ENCODE measurements at places on chromosomes 11 and 22.

DNA sequence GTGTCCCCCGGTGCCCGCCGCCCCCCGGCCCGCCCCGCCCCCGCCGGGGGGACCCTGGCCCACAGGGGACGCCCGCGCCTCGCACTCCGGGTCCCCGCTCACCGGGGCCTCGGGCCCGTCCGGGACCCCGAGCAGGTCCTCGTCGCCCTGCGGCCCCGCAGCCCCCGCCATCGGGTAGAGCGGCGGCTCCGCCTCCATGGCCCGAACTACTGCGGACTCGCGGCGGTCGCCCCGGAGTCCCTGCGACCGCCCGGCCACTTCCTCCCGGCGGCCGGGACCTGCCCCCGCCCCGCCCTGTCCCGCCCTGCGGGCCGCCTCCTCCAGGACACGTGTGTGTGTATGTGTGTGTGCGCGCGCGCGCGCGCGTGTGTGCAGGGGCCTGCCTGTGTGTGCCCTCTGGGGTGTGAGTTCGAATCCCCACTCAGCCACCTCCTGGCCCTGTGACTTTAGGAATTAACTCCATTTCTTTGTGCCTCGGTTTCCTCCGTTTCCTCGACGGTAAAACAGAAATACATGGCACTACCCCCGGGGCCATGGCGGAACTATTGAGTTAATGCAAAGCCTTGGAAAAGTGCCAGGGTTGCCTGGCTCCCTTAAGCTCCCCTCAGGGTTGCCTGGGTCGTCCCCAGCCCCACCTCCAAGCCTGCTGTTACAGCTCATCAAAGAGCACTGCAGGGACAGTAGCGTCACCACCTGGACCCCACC, at the start of gene UNC93B1:
Gene UNC93B1, minus strand, starts transcription at position 252 of the 705 bp plus-strand sequence. Its CDS starts 54 bp downstream, at position 198.
- peak; percentile 92 for DNase-seq

GRCh38 chr11:17558916-17559315, 11.9 kb downstream of the OTOG start:
- no peak for DNase-seq

DNA sequence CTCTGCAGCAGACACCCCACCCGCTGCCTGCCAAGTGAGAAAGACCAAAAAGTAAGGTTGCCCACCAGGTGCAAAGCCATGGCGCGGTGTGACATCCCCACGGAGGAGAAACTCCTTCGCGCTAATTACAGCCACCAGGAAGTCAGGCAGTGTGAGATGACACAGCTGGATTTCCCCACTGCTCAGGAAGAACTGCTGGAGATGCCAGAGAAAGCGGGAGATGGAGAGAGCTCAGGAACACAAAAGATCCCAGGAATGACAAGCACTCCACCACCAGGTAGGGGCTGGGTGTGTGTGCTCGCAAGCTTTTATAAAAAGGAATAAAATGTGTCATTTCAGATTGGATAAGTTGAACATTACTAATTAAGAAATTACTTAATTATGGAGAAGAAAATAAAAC, 292.7 kb downstream of the OPCML start:
- no peak for DNase-seq

DNA sequence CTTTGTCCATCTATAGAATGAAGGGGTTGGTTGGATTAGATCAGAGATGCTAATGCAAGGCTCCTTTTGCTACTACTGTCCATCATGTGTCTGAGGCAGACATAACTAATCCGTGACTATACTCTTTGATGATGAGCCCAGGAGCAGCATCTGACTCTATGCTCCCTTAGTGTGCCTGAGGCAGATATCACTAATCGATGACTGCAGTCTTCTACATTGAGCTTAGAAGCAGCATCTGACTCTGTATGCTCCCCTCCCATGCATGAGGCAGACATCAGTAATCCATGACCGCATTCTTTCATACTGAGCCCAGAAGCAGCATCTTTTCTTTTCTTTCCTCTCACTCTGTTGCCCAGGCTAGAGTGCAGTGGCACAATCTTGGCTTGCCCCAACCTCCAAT, 4.2 kb downstream of the TCN2 start:
- DNase-seq: no peak

GRCh38 chr11:95788921-95789505, 569 bp downstream of the FAM76B start:
- peak; percentile 57 for DNase-seq

DNA sequence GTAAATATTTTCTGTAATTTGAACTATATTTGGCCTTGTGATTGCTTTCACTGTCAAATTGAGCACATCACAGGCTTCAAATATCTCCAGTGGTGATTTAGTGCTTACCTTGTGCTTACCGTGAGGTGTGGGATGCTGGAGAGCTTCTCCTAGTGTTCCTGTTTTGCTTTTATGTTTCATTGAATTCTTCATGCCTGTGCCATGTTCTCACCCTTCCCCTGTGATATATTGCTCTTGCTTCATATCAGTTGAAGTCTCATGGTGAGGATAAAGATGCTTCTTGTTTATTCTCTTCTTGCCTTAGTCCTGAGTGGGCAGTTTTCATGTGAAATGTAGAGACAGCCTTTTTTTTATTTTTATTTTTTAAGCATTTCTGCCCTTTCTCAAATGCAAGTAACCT, 198.0 kb upstream of the PDGFD start:
- no peak for DNase-seq

- no peak for DNase-seq
Measured at GRCh38 chr11:14812757-14813156, 79.3 kb downstream of the CYP2R1 start.

GRCh38 chr22:30297991-30298701, 8.8 kb upstream of the CASTOR1 start:
- DNase-seq: no peak

- DNase-seq: no peak
Measured at GRCh38 chr11:22764735-22765134, 64.9 kb downstream of the SVIP start.

GRCh38 chr11:77046060-77046501, 11.9 kb downstream of the B3GNT6 start:
- DNase-seq: peak; percentile 74

GRCh38 chr11:46267930-46268329, 9.5 kb upstream of the CREB3L1 start:
- DNase-seq: no peak

GRCh38 chr11:103842795-103843194, 193.6 kb upstream of the DDI1 start:
- DNase-seq: no peak

DNA sequence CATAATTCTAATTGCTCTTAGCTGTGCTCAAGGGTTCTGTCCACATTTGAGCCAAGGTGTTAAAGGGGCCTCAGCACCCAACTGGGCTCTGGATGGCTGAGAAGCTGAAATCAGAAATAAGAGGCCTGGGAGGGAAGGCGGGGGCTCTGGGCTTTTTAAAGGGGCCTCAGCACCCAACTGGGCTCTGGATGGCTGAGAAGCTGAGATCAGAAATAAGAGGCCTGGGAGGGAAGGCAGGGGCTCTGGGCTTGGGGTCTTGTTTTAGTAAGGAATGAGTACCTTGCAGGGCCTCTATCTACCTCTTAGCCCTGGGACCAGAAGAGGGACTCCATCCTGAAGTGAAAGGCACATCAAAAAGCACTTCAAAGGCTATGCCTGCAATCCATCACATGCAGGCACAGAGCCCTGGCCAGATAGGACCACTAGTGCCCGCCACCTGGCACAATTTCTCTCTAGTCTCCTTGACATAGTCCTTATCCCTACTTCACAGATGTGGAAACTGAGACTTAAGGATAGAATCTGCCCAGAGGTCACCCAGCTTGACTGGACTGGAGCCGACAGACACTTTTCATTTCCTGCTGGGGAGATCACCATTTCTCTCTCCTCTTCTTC, 35.6 kb downstream of the DKK3 start:
- no peak for DNase-seq

DNA sequence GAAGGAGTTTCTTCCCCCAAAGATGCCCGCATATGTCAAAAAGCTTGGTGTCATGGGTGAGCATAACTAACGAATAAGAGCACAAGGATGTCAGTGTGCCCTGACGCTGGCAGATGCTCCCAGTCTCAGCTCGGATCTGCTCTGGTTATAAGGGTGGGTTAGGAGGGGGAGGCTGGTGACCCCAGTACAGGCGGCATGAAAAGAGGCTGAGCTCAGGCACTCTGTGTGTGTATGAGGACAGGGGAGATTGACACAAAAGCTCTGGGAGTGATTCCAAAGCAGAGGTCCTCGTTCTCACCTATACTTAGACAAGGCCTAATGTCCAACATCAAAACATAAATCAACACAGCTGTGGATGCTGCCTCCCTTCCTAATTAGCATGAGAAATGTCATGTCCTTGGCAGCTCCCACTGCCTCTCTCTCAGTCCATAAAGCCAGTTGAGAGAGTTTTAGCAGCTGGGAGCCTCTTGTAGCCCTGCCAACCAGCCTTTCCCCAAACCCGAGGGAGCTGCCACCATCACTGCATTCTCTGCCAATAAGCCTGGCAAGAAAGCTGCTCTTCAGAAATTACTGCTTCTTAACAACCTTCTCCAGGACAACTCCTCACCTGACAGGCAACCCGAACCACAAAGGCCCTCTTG, 59.8 kb downstream of the SC5D start:
- DNase-seq: no peak

GRCh38 chr11:55714982-55715888, 53.2 kb downstream of the OR4C6 start:
- no peak for DNase-seq

DNA sequence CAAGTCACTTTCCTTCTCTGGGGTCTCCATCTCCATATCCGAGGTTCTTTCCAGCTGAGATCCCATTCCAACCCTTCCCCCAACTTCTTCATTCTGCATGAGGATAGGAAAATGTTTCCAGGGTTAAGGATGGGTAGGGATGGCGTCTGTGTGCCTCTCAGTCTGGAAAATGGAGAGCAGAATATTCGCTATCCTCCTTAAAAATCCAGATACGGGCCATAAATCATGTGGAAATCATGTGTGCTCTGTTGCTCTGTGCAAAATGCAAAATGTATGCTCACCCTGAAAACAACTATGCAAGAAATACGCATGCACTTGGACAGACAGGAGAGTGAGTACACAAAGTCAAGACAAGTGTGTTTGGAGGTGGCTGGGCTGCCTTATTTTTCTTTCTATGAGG, 3.2 kb downstream of the CREB3L1 start:
- DNase-seq: no peak

DNA sequence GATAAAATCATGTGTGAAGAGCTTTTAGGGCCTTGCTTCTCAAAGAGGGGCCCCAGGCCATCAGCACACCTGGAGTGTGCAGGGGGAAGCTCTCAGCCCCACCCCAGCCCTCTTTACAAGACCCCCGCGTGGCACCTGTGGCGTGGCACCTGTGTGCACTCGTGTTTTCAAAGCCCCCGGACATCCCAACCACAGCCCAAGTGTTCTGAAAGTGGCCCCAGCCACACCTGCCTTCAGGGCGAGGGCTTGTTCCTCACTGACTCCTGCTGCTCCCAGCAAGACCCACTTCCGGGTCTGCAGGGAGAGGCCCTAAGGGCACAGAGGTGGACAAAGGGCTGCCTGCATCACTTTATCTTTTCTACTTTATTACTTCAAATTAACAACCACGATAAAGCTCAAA, 17.5 kb upstream of the TMEM184B start:
- DNase-seq: no peak

DNA sequence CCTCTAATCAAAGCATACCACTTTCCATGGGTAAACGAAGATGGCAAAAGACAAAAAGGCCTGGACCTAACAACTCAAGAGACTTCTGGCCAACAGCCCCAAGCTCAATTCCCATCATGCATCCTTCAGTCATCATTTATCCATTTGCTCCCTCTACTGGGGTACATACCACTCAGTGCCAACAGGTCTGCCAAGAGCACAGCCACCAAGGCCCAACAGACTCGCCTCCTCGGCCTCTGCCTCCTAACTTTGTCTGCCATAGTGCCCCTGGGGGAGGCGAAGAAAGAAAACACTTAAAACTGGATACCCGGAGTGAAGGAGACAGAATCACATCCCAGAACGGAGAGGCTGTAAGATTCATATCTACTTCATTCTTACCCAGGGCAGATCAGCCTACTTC, 1.1 kb downstream of the HYOU1 start:
- DNase-seq: peak; percentile 32

- DNase-seq: no peak
Measured at GRCh38 chr11:7974668-7975067, 9.4 kb upstream of the NLRP10 start.

GRCh38 chr22:45757068-45757467, 85.4 kb downstream of the ATXN10 start:
- DNase-seq: no peak

GRCh38 chr22:20519558-20519957, 12.1 kb downstream of the MED15 start:
- no peak for DNase-seq

DNA sequence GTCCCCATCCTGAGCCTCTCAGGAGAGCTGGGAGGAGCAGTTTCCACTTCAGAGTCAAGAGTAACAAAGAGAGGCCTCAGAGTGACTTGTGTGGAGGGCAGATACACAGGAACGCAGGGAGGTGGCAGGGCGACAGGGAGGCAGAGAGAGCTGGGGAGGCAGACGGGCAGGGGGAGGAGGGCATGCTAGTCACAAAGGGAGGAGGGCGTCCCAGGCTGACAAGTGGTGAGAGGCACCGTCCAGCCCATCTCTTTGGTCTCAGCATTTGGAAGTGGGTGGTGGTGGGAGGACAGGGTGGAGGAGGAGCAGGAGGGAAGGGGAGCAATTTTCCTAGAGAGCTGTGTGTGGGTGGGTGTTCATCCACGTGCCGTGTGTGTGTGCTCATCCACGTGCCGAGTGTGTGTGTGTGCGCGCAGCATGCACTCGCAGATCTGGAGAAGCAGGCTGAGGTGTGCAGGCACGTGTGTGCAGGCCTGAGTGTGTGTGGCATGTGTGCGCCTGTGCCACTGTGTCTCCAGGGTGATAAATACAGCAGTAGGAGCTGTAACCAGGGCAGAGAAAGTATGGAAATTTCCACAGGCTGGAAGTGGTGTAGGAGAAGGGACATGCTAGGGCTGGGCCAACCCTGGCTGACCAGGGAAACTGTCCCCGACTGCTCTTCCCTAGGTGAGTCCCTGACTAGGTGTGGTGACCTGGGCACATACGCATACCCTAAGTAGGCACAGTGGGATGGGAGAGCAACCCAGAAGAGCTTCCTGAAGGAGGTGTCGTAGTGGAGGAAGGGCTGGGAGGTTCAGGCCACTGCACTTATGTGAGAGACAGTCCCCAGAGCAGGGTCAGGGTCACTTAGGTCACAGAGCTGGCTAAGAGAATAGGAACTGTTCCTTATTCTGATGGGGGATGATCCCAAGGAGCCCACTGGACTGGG, 7.3 kb upstream of the PDE2A start:
- no peak for DNase-seq

- DNase-seq: no peak
Measured at GRCh38 chr11:73461964-73462363, 85.8 kb downstream of the RELT start.

GRCh38 chr11:37972691-37973090, 1374.7 kb upstream of the RAG2 start:
- DNase-seq: no peak
